Right lung (tissue), 10 donors: ENCODE measurements at places on chromosomes 3 and 15. TPM values are rescaled to one million over a fixed set of nuclear protein-coding genes. Genes with fewer than 3 reads are reported as not detected.

Gene P2RY1
- 10.3 TPM for polyA plus RNA-seq

Gene GOLGA8Q
- polyA plus RNA-seq = 1.8 TPM

Gene SLC22A14
- polyA plus RNA-seq = 0.12 TPM

Gene DNAH12
- 1.7 TPM for polyA plus RNA-seq

Gene ARL14
- polyA plus RNA-seq = not detected

Gene CSTA
- polyA plus RNA-seq = 0.85 TPM

Gene PLEKHO2
- 23.5 TPM for polyA plus RNA-seq

Gene KBTBD13
- 0.96 TPM for polyA plus RNA-seq

Gene SPTBN5
- 1.4 TPM for polyA plus RNA-seq

Gene SPSB4
- 8.6 TPM for polyA plus RNA-seq

Gene TMEM40
- 1.5 TPM for polyA plus RNA-seq

Gene SLC9C1
- polyA plus RNA-seq = 0.98 TPM

Gene NPTN
- polyA plus RNA-seq = 126 TPM

Gene TAGLN3
- 2.9 TPM for polyA plus RNA-seq

Gene CCDC9B
- polyA plus RNA-seq = 9.7 TPM

Gene RETNLB
- polyA plus RNA-seq = not detected

- no peak for DNase-seq
Measured at GRCh38 chr3:169402672-169403360, 260.7 kb downstream of the MECOM start.

- DNase-seq = no peak
Measured at GRCh38 chr15:90991587-90992285, 2.6 kb downstream of the PRC1 start.

- DNase-seq = no peak
Measured at GRCh38 chr3:57066471-57066870, 6.0 kb downstream of the SPATA12 start.

- peak; percentile 67 for DNase-seq
Measured at GRCh38 chr3:5057857-5058324, 64.2 kb upstream of the ARL8B start.

GRCh38 chr15:91445695-91446228 is 345.7 kb downstream of the SV2B start:
- no peak for DNase-seq

- DNase-seq = no peak
Measured at GRCh38 chr15:85458764-85459163, 78.4 kb downstream of the AKAP13 start.

DNA sequence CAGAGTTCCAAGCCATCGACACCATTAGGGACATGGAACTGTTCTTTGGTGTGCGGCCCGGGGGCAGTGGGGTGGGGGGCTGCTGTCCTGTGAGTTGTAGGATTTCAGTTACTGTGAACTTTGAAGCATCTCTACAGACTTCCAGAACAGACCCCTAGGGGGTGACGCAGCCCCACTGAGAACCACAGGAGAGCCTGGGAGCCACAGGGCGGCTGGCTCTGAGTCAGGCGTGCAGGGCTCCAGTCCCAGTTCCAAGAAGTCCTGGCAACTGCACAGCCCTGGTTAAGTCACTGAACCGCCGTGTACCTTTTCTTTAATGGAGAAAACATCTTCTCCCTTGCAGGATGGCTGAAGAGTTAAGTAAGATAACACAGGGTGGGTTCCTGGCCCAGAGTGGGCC is 23.5 kb upstream of the LRTM1 start:
- DNase-seq = peak; percentile 67

GRCh38 chr3:177429079-177429478 is 231.8 kb upstream of the TBL1XR1 start:
- no peak for DNase-seq

- peak; percentile 25 for DNase-seq
Measured at GRCh38 chr15:64461721-64462162, 1.4 kb downstream of the ZNF609 start.

DNA sequence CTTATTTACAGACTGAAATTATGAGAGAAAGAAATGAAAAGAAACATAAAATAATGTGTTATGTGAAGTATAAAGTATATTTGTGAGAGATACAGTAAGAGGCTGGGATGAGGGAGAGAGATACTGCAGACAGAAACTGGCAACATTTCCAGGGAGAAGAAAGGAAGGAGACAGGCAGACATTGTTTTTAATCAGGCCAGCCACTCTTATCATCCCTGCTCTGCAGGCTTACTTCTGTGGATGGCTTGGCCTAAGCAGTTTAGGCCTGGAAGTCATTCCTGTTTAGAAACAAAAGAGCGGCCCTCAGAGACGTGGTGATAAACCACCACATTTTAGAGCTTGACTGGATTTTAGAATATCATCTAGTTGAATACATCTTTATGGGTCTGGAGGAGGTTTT is 12.4 kb downstream of the PCCB start:
- no peak for DNase-seq

DNA sequence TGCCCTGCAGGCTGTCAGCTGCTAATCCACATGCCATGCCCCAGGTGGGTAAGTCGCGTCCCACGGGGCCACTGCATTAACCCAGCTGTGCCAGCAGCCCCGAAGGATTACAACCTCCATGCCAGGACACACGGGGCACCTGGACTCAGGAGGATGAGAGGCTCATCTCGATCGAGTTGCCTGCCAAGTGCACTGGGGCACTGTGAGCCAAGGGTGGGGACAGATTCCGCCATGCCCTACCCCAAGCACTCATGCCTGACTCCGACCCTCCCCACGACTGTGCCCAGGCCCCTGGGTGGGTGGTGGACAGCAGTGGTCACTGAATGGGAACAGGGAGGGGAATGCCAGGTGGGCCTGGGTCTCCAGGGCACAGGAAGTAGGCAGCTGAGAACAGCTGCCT is 20.7 kb upstream of the SNRPA1 start:
- DNase-seq = no peak

GRCh38 chr3:12963231-12963896 is 109.9 kb downstream of the IQSEC1 start:
- no peak for DNase-seq

DNA sequence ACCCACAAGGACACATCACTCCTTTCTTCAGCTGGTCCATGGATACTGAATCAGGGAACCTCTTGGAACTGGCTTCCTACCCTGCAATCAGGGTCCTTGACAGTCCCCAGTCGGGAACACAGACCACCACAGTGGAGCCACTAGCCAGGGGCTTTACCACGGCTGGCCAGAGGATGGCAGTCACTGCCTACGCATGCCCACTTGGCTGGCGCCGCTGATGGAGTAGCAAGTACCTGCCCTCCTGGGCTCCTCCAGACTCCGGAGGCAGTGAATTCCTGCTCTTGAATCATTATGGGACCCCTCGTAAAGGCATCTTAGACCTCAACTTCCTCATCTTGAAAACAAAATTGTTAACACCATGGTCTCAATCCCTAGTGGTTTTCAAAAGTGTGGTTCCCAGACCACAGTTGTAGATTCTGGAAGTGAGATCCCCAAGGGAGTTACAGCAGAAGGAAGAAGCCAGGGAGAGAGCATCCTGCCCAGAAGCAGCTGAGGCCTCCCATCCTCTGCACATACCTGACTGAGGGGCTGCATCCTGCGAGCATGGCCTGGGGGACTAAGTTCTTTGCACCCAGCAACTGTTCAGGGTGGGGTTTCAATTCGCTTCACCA is 9.1 kb upstream of the SKIC8 start:
- DNase-seq = peak; percentile 38

GRCh38 chr15:87145696-87146095 is 1066.0 kb downstream of the AGBL1 start:
- DNase-seq = no peak

DNA sequence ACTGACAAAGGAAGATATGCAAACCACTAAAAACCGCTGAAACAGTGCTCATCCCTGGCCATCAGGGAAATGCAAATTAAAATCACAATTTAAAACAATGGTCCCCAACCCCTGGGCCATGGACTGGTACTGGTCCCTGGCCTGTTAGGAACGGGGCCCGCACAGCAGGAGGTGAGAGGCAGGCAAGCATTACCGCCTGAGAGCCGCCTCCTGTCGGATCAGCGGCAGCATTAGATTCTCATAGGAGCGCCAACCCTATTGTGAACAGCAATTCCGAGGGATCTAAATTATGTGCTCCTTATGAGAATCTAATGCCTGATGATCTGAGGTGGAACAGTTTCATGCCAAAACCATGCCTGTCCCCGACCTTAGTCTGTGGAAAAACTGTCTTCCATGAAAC is 14.4 kb downstream of the SLC12A6 start:
- no peak for DNase-seq

GRCh38 chr3:47265725-47266428 is 16.7 kb downstream of the KIF9 start:
- no peak for DNase-seq

- DNase-seq = no peak
Measured at GRCh38 chr15:29043736-29044502, 158.1 kb downstream of the APBA2 start.

- DNase-seq = no peak
Measured at GRCh38 chr3:62084558-62084957, 288.8 kb downstream of the FEZF2 start.

DNA sequence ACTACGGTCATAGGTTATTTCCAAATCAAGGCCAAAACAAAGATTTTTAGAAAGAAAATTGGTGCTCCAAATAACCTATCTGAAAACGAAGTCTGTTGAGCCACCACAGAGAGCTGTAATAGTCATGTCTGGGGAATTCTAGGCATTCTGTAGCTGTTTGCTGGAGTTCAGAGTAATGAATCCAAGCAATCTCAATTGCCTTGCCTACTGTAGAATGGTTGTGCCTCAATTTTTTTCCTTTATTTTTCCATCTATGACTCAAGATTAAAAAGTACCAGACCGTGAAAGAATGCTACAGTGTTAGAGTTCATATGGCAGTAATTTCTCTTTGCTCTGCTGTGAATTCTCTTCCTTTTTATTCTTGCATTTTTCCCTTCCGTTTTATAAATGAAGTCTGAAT is 1007.2 kb upstream of the ALCAM start:
- DNase-seq = no peak

- no peak for DNase-seq
Measured at GRCh38 chr3:144051211-144051610, 79.6 kb downstream of the DIPK2A start.

- no peak for DNase-seq
Measured at GRCh38 chr15:31458596-31459399, 132.2 kb downstream of the KLF13 start.

GRCh38 chr3:60743631-60744164 is 507.6 kb downstream of the FHIT start:
- DNase-seq = no peak

DNA sequence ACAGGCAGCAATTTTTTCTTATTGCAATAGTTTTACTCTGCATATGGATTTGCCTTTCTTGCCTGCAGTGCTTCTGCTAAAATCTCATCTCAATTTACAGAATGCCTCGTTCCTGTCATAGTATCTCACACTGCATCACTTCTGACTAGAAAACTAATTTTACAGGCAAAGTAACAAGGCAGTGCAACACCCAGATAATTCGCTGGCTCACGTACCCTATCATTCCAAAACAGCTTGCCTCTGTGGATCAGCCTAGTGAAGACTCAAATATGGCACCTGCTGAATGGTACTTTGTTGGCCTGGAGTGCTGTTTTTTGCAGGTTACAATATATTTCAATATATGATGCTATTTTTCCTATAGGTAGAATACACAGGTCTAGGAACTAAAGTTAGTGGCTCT is 5.3 kb downstream of the EIF5A2 start:
- DNase-seq = no peak

GRCh38 chr3:170726976-170727661 is 141.2 kb upstream of the SLC7A14 start:
- DNase-seq = no peak

DNA sequence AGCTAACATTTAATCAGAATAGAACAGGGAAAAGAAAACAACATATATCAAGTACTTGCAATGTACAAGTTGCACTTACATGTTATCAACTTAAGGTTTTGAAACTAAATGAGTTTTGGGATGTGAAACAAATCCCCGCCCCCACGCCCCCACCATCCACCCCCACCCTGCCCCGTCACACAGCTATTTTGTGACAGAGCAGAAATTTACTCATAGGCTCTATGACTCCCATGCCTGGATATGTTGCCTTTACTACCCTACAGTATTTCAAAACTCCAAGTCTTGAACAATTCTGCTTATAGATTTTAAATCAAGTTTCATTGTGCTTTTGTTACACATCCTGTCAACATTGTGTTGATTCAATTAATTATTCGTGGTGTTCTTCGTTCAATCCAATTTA is 18.1 kb upstream of the IL1RAP start:
- no peak for DNase-seq

DNA sequence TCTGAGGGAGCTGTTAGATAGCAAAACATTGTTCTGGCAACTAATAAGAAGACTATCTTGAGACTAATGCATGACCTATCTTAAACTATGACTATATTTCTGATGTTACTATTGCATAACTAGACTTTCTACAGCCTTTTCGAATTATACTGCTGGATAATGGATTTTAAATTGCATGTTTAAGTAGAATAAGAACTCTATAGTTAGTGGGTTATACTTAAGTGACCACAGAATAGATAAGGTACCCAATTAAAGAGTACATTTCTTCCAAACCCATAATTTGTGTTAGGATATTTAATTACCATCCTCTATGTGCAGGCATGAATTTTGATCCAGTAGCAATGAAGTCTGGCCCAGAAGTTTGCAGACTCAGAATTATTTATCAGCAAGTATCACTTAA is 44.6 kb upstream of the SPPL2A start:
- no peak for DNase-seq

GRCh38 chr3:128152419-128153155 is 694 bp upstream of the EEFSEC start:
- DNase-seq = no peak

DNA sequence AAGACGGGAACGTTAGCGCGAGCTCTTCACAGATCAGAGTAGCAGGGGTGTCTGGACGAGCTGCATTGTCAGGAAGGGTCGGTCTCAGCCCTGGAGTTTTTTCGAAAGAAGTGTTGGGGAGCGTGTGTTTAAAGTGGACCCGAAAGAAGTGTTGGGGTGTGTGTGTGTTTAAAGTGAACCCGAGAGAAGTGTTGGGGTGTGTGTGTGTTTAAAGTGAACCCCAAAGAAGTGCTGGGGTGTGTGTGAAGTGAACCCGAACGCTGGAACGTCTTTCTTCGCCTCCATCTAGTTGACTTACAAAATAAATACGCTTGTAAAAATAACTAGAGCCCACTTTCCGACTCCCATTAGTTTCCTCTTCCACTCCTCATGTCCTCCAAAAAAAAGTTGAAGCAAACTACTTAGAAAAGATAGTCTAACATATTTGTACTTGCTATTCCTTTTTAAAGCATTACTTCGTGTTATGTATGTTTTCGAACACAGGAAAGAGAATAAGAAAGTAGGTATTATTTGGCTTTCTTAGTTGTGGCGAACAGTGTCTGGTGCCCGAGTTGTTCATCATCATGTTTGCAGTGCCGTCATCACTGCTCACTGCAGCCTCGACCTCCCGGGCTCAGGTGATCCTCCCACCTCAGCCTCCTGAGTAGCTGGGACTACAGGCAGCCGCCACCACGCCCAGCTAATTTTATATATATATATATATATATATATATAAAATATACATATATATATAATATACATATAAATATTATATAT is 1.0 kb downstream of the LRCH3 start:
- DNase-seq = no peak

GRCh38 chr3:188164248-188164687 is 10.3 kb downstream of the LPP start:
- DNase-seq = no peak

GRCh38 chr3:133162670-133163305 is 124.6 kb downstream of the TMEM108 start:
- no peak for DNase-seq
